ENCODE measurements at places on chromosomes 5 and 9. TPM values are rescaled to one million over a fixed set of nuclear protein-coding genes. Genes with fewer than 3 reads are reported as not detected.

The TICAM2 gene
- 9.2 TPM for total RNA-seq

The CTXN3 gene
- not detected for total RNA-seq

DNA sequence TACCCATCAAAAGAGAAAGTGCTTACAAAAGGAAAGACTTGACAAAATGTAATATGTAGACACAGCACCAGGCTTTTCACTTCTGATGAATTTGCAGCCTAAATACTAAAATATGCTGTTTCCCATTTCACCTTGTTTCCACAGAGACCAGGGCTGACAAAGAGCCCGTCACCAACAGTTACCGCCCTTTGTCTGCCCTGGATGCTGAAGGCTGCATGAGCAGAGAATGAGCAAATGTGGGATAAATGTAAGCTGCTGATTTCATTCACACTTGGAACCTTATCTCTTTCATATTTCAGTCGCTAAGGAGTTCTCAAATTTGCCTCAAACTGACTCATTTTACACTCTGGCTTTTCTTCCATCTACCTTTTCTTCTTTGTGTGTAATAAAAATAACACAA is 213.9 kb downstream of the TMEM167A start:
- no peak for DNase-seq

DNA sequence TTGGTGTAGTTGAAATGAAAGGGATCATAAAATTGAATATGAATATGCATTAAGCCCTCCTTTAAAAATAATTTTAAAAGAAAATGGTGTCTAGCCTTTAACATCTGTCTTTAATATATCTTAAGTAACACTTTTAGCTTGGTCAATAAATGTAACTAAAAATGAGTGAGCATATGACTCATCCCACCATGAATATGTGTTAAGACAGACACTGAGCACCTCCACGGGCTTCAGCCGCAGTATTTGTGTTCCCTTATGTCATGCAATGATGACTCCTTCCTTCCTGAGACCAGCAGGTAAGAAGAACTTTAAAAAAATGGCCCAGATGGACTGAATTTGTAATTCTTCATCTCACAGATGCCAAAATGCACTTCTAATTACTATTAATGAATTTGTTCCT is 563.2 kb downstream of the NR2F1-AS1 start:
- peak; percentile 45 for DNase-seq

DNA sequence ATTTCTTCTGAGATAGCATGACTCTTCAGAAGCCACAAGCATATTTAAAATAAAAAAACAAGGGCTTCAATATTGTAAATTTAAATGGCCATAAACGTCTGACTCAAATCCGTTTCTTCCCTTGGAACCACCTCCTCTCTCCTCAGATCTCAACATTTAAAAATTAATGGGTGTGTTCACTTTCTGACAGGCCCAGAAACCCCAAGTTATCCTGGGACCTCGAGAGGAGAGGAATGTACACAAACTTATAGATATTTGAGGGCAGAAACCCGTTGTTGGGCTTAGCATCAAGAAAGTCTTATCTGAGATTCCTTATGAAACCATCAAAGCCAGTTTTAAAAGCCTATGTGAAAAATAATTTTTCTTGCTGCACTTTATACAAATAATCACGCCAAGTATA is 29.2 kb downstream of the MLLT3 start:
- no peak for DNase-seq

DNA sequence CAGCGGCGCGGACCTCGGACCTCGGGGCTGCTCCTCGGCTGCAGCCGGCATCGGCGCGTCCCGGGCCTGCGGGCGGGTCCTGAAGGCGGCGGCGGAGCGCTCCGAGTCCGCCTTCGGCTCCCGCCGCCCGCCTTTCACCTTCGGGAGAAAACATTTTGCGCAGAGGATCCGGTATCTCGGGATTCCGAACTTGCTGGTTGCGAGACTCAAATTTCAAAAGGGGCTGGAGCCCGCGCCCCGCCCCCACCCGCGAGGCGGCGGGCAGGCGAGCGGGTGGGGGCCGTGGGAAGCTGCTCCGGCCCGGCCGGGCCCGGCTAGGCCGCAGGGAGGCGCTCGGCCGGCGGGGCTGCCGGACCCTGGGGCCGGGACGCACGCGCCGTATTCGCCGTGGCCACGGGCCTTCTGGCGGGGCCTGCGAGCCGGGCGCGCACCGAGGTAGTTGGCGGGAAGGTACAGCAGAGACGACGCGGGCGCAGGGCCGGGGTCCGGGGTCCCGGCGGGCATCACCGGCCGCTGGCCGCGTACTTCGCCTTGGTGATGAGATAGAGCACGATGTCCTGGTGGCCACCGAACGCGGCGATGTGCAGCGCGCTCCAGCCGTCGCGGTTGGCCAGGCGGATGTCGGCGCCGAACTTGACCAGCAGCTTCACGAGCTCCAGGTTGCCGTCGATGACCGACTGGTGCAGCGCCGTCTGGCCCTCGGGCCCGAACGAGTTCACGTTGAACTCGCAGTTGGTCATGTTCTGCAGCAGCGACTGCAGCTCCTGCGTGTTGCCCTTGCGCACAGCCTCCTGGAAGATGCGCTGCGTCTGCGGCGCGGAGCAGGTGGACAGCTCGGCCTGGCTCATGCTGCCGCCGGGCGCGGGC is 757 bp downstream of the NRARP start:
- no peak for DNase-seq

- DNase-seq = no peak
These were observed 450.1 kb upstream of the ACTBL2 start for GRCh38 chr5:57932761-57933160.

- DNase-seq = no peak
These were observed 11.3 kb downstream of the MYOZ3 start for GRCh38 chr5:150672237-150672883.

DNA sequence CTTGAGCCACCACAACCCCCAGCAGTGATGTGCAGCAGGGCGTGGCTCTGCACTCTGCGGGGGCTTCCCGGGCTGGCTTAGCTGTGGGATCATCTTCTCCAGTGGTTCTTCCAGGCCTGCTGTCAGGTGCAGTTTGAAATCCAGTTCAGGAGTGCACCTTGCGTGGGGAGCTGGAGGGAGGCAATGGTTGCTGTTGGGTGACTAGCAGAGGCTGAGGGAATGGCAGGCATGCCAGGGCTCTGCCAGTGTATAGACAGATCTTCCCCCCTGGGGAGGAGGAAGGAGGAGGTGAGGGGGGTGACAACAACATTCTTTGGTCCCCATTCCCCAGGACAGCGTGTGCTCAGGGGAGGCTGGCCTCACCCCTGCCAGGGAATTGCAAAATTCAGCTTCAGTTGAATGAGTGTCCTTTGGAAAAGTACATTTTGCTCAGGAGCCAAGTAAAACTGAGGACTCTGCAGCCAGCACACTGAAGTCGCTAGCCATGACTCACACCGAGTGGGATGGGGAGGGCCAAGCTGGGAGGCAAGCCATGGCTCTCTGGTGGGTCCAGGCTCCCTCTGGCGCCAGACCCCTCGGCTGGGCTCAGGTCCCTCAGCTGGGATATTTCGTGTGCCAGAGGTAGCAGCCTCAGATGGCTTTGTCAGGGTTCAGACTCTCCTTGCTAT is 35.0 kb downstream of the ERGIC1 start:
- DNase-seq = peak; percentile 92

DNA sequence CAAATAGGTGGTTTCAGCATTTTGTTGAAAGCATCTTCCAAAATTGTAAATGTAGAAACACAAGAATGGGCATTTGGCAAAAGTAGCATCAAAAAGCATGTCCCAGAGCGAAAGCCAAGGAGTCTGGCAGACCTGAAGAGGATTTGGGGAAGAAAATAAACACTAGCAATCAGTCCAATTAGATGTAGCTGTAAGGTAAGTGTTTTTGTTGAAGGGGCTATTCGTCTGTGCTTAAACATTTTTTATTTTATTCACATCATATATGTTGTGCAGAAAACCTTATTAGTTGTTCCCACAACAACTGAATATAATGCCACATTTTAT is 954.1 kb upstream of the COX7C start:
- no peak for DNase-seq

GRCh38 chr5:33409435-33410170 is 31.2 kb upstream of the TARS1 start:
- DNase-seq = peak; percentile 46

DNA sequence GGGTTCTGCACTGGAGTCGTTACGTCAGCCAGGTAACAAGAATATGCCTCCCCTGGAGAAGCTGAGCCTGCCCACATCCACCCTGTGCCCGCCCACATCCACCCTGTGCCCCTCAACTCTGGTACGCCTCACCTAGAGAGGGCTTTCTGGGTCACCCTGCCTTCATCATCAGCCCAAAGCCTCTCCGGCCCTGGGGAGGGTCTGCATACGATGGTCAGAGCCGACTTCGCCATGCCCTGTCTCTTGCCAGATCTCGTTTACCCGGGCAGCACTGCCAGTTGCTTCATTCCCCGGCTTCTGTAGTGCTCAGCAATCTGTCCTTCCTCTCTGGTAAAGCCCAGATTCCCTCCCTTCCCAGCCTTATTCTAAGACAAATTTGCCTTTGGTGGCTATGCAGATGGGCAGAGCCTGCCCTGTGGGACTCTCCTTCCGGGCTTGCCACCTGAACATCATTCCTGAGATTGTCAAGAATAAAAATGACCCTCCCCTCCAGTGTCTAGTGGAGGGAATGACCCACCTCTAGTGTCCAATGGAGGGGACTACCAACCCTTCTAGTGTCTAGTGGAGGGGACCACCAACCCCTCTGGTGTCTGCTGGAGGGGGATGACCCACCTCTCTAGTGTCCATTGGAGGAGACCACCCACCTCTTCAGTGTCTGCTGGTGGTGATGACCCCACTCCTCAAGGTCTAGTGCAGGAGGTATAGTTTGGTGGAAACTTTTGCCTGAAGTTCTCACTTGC is 3.4 kb downstream of the PLEKHG4B start:
- no peak for DNase-seq

GRCh38 chr5:56506211-56506965 is 273.3 kb upstream of the ANKRD55 start:
- DNase-seq = peak; percentile 9

GRCh38 chr5:143059976-143060765 is 290.0 kb downstream of the ARHGAP26 start:
- DNase-seq = no peak
